Astrocyte (in vitro differentiated cells and primary cell): ENCODE measurements at places on chromosomes 12 and 14.

DNA sequence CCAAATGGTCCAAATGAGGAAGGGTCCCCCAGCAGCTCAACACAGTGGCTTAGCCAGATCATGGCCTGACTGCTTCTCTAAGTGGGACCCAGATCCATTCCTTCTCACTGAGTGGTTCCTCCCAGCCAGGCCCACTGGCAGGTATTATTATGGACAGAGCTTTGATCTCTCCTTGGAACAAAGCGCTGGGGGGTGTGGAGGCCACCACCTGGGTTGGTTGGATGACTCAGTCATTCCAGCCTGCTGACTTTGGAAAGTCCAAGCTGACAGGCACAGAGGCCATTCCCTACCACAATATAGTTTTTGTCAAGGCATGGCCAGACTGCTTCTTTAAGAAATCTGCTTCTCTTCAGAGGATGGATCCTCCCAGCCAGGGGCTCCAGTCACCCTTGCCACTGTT lies 341.1 kb downstream of the BTG1 start:
- DNase-seq, result peak; percentile 45

DNA sequence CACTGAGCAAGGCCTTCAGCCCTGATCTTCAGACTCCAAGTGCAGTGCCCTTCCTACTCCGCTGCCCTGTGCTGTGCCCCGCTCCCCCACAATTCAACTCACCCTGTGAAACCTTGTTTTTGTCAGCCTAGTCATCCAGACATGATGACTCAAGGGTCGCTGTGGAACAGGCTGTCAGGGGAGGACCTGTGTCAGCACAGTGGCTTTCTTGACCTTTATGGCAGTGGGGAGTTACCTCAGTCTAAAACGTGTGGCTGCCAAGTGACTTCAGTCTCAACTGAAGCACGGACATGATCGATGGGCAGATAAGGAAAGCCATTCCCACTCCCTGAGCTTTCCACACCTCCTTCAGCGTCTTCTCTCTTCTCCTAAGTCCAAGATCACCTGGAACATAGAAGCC lies 16.3 kb upstream of the FLVCR2 start:
- no peak for DNase-seq

GRCh38 chr14:70709726-70710382 lies 68.1 kb downstream of the TTC9 start:
- DNase-seq, result no peak

DNA sequence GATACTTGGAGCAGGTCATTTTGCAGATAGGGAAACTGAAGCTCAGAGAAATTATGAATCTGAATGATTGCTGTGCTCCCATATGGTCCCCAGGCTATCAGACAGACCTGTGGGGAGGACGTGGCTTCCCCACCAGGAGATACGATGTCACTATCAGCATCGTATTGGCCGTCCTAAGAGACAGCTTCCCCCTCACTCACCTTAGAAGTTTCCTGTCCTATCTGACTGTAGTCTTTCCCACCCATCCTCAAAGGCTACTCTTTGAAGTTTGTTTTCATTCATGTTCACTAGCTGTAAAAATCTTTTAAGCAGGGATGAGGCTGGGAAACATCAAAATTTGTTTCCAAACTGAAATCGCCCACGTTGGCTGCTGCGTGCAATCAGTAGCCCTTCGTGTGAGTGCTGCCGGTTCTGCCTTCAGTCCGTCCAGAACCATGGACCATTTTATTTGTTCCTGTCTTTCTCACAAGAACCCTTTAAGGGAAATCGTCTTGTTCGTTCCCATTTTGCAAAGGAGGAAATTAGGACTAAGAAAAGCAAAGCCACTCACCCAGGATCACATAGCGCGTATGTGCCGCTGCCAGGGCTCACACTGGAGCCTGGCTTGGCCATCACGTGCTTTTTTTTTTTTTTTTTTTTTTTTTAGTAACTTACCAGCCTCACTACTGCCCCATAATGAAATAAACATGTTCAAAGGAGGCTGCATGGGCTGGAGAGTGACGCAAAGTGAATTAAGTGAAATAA lies 1.0 kb upstream of the KDM2B start:
- no peak for DNase-seq

DNA sequence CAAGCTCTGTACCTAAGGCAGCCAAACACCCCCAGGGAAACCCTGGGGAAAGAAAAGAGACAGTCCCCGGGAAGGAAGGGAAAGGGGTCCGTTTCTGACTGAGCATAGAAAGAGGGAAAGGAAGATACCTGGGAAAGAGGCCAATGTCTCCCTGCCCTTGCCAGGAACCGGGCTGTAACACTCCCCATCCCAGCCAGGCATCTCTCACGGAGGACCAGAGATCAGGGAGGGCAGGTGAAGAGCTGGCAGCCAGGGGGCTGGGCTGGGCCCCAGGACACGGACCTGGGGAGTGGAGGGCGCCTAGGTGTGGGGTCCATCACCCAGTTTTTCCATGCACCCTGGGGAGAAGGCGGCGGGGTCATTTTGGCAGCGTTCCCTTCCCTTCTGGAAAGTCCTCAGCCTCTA lies 18.9 kb upstream of the PLEKHH1 start:
- no peak for DNase-seq

- no peak for DNase-seq
These were observed 25.4 kb downstream of the PLXNC1 start for GRCh38 chr12:94173660-94174265.

DNA sequence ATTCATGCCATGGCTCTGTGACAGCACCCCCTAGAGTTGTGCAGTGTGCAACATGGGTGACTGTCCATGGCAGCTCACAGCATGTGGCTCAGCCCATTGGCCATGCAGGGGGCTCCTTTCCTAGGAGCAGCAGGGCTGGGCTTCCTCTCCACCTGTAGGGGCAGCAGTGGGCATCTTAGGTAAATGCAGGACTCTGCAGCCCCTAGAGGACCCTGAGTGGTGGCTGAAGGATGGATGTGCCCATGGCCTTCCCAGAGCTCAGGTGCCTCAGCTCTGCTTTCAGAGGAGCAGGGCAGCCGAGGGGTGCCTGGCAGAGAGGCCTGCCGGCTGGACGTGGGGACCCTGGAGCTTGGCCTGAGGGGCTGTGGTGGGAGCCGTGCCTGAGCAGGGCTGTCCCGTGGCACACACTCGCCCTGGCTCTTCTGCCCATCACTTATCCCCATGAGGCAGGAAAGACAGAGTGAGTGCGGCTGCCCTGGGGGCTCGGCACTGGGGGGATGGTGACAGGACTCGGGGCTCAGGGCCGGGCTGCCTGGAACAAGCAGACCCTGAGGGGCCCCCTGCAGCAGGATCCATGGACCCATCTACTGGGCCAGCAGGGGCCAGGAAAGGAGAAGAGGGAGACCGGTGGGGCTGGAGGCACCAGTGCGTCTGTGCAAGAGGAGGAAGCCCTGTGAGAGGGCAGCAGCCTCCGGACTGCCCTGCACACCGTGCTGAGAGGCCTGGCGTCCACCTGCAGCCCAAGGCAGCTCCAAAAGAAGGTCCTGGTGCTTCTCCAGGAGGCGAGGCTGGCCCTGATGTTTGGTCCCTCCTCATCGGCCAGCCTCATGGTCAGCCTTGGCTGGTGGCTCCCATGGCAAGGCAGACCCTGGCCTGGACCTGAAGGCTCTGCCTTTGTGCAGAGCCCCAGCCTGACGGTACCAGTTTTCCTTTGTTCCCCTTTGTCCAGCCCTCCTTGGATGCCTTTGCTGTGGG lies 7.6 kb downstream of the ADSS1 start:
- no peak for DNase-seq

DNA sequence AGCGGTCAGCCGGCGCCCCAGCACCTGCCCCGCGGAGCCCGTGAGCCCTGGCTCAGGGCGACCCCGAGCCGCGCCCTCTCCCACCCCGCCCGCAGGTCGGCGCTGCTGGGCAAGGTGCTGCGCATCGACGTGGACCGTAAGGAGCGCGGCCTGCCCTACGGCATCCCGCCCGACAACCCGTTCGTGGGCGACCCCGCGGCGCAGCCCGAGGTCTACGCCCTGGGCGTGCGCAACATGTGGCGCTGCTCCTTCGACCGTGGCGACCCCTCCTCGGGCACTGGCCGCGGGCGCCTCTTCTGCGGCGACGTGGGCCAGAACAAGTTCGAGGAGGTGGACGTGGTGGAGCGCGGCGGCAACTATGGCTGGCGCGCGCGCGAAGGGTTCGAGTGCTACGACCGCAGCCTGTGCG lies 14.4 kb downstream of the HHIPL1 start:
- no peak for DNase-seq

DNA sequence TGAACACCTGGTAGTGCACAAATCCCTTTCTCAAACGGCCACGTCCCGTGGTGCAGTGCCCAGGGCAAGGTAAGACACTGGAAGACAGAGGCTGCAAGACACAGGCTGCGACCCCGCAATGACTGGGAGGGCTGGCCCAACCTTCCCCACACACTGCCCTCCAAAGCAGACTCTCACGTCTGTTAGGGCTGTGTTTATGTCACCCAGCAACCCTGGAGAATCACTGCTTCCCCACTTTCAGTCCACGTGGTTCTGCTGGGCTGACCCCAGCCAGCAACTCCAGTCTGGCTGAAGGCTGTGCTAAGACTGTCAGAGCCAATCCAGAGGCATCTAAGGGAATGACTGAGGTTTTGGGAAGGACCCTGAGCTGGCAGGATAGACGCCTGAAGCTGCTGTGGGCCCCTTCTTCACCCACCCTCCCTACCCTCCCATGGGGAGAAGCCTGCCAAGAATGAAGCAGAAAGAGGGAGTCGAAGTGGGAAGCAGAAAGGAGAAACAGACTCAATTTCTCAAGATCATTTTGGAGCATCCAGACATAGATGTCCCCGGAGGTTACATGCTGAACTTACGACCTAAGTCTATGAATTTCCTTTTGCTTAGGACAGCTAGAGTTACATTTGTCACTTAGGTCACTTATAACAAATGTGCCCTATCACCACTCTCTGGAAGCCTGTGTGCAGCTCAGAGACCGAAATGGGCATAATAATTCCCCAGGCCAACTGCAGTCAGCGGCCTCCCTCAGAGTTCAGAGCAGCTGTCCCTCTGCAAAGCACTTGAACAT lies 11.7 kb downstream of the KDM2B start:
- DNase-seq, result no peak

DNA sequence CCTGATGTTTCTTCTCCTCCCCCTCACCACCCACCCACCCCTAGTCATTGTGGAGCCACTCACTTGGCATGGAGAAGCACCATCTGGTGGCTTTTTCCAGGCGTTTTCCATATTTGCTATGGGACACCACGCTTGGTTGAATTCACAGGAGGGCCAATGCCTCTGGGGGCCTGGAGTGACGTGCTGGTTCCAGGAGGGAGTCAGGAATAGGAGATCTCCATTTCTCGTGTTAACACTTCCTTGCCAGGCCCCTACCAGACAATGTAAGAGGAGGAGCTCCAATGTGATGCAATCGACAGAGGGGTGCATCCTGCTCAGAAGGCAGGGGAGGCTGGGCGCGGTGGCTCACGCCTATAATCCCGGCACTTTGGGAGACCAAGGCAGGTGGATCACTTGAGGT lies 21.6 kb upstream of the TESC start:
- DNase-seq, result no peak

DNA sequence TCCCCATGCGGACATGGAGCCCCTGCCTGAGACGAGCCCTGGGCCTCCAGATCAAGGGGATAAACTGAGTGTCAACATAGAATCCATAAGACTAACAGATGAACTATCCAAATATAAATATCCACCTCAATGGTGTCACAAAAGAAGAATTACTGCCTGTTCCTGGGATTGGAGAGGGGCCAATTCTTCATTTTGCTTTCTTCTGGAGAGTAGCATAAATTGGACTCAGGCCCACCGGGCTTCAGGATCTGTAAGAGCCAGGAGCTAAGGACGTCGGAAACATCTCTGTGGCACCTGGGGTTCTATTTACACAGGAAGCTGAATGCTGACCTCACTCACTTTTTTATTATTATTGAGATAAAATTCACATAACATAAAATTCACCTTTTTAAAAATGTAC lies 408.2 kb upstream of the CCDC196 start:
- no peak for DNase-seq

DNA sequence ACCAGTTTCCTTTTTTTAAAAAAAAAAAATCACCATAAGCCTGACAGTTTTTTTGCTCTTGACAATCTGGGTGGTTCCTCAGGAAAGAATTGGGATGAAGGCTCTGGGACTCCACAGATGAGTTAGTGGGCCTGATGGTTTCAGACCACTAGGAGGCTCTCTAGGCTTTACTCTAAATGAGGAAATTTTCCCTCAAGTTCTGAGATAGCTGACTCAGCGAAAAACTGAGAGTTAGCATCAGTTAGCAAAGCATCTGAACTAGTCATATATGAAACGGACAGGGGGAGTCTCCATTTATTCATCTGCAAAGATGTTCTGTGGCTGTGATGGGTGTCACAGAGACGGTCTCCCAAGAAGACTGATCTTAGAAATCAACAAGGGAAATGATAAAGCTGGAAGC lies 314.3 kb upstream of the OR4E1 start:
- DNase-seq, result no peak

DNA sequence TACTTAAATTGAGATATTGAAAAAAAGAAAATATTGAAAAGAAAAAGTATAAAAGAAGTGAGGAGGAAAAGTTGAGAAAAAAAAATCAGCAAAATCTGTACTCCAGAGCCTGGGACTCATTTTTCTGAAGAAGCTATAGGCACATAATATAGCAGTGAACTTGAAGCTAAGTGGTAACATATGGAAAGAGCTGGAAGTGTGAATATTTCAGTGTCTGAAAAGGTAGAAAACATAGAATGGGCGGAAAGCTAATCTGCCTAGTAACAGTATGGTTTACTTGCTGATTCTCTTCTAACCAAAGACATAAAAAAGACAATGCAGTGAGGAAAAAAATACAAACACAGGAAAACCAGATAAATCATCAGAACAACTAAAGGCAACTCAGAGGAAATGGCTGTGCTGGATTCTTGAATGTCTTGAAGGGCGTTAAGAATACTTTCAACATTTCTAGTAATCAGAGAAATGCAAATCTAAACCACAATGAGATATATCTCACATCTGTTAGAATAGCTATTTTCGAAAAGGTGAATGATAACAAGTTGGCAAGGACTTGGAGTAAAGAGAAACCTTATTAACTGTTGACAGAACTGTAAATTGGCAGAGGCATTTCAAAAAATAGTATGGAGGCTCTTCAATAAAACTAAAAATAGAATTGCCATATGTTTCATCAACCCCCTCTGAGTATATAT lies 784.6 kb downstream of the LRFN5 start:
- no peak for DNase-seq

DNA sequence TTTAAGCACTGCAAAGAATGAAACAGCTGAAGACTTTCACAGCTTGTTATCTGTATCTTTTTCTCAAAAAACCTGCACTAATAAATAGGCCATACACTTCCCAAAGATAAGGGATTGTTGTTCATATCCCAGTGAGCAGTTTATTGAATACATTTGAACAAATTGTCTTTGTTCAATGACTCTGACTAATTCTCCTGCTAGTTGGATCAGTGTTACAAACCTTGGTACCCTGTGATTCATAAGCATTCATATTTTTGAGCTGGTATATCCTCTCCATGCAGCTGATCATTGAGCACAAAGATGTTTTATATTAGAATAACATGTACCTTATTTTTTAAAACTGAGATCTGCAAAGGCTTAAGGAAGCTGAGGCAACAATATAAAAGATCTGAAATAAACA lies 58.9 kb upstream of the FSCB start:
- no peak for DNase-seq

- DNase-seq, result no peak
These were observed 153.0 kb downstream of the PCNX1 start for GRCh38 chr14:71060274-71060673.

- no peak for DNase-seq
These were observed 35.1 kb upstream of the PPP2R5C start for GRCh38 chr14:101726295-101726953.

GRCh38 chr14:20846560-20846959 lies 43.9 kb upstream of the RNASE1 start:
- no peak for DNase-seq

- no peak for DNase-seq
These were observed 82.3 kb downstream of the DENND5B start for GRCh38 chr12:31508436-31509150.

- DNase-seq, result no peak
These were observed 677 bp downstream of the ATP2A2 start for GRCh38 chr12:110281549-110282299.
